ENCODE measurements at places on chromosomes 12 and 14. TPM values are rescaled to one million over a fixed set of nuclear protein-coding genes. Genes with fewer than 3 reads are reported as not detected.
A peak's percentile ranks its signal among the peaks of the same experiment; 100 is the strongest.

Gene POTEG
- 1.7 TPM for total RNA-seq

Gene TCL1A
- 109 TPM for total RNA-seq

Gene DNAJC22
- total RNA-seq: 0.19 TPM

- no peak for DNase-seq
Measured at GRCh38 chr12:127245437-127245836, 1021.5 kb upstream of the TMEM132C start.

DNA sequence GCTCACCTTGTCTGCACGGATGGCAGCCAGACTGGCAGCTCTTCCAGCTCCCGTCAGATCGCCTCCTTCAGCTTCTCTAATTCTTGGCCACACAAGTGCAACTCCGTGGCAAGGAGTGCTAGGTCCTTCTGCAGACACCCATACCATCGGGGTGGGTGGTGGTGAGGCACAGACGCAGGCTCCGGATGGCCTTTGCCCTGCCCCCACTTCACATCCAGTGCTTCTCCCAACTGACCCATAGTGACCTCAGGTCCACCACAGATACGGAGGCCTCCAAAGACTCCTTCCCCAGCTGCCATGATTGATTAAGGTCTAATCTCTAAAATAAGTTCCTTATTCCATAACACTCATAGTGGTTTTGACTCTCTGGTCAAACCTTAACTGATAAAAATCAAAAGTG, 19.9 kb upstream of the CD27 start:
- no peak for DNase-seq

DNA sequence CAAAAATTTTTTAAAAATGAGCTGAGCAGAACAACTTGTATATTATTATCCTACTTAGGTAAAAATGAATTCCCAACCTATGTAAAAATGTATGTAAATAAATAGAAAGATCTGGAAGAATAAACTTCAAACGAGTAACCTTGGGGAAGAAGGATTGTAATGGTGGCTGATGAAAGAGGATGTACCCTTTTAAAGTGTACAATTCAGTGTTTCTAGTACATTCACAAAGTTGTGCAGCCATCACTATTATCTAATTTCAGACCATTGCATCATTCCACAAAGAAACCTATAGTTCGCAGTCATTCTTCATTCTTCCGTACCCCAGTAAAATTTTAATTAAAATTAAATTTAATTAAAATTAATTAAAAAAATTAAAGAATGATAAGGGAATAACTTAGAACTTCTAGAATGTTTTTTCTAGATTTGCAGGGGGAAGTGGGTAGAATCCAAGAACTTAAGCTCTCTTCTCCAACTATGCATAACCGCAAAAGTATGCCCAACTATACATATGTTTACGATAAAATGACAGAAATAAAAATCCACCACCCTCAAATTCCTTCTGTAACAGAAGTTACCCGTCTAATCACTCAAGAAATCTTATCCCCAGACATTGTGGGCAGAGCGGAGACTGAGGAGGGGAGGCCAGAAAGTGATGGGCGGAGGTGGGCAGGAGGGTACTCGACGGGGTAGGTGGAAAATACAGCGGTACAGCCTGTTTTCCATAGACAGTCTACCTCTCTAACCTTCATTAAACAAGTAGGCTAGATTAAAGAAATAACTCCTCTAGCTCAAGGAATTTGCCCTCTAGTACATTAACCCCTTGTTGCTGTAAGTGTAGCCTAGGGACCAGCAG, 921 bp downstream of the DEPDC4 start:
- no peak for DNase-seq

DNA sequence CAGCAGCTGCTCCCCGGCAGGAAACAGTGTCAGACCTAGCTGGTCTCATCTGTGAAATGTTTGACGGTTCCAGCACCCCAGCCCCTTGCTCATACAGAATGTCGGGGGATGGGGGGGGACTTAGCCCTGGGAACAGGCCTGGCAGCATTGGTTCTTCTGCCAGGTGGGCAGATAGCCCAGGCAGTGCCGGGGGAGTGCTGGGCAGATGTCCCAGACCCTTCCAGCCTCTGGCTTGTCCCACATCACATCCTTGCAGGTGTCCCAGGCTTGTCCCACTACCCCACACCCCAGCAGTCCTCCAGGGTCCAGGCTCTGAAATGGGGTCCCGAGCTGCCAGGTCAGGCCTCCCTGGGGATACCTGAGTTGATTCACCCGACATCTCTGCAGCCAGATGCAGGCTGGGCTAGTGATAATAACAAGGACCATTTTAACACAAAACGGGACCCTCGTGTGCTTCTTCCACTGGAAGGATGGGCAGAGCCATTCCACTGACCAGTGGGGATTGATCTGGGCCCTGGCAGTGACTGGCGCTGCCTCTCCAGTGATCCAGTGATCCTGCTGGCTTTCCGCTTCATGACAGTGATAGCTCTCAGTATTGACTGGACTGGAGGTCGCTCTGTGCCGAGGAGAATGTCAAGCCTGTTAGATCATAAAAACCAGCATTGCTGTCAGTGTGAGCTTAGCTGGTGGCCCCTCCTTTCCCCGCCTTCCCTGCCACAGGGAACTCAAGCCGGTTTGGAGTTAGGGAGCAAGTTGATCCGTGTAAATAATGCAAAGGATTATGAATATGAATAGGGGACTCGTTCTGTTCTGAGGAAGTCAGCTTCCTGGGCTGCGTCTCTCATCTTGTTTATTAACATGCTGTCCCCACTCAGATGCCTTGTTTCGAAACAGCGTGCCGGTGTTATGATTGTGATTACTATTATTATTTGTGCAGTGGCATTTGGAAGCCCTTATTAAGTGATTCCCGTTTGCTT, 180.6 kb downstream of the AACS start:
- DNase-seq: no peak

GRCh38 chr12:84805474-84805858, 107.1 kb downstream of the SLC6A15 start:
- DNase-seq: no peak

- no peak for DNase-seq
Measured at GRCh38 chr12:132056320-132056719, 87.8 kb downstream of the DDX51 start.

- no peak for DNase-seq
Measured at GRCh38 chr14:65852689-65853088, 440.2 kb downstream of the FUT8 start.

- DNase-seq: peak; percentile 96
Measured at GRCh38 chr14:91229743-91230200, 14.7 kb downstream of the GPR68 start.

- DNase-seq: no peak
Measured at GRCh38 chr12:127538316-127538715, 728.7 kb upstream of the TMEM132C start.
